ENCODE measurements at places on chromosomes 12 and 14.
A peak's percentile ranks its signal among the peaks of the same experiment; 100 is the strongest.

DNA sequence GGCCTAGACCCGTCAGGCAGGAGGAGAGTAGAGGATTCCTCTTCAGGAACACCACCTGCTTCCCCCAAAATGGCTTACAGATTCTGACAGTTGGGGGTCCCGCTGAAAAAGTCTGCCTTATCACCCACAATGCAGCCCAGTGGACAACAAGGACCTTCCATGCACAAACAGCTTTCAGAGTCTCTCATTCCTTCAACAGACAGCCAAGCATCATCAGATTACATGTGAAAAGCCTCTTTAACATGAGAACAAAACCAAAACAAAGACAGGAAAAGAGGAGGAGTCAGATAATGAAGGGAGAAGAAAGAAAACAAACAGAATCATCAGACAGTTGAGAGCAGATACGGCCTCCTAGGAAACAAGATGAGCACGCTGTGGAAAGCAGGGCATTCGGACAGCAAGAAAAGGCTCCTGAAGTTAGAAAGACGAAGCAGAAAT, 18.3 kb downstream of the KCTD10 start:
- no peak for DNase-seq

DNA sequence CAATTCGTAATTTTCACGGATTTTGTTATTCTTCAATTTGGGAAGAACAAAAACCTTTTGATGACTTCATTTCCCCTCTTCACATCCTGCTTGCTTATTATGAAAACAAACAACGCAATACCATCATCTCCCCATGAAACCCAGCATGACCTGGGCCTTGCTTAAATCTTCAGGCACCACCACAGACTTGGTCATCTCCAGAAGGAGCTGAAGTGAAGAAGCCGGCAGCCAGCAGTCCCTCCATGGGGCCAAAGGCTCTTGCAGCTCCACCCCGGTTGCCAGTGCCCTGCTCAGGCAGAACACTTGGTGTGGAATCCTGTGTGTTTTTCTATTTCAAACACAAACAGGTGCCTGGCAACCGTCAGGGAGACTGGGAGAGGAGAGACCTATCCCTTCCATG, 982.9 kb upstream of the TMEM132C start:
- no peak for DNase-seq

DNA sequence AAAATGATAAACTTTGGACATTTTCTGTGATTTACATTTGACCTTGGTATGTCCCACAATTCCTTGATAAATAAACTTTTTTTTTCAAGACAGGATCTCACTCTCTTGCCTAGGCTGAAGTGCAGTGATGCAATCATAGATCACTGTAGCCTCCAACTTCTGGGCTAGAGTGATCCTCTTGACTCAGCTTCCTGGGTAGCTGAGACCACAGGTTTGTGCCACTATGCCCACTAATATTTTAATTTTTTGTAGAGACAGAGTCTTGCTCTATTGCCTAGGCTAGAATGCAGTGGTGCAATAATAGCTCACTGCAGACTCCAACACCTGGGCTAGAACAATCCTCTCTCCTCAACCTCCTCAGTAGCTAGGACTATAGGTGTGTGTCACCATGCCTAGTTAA, 79.1 kb upstream of the PTGDR start:
- DNase-seq, result no peak

DNA sequence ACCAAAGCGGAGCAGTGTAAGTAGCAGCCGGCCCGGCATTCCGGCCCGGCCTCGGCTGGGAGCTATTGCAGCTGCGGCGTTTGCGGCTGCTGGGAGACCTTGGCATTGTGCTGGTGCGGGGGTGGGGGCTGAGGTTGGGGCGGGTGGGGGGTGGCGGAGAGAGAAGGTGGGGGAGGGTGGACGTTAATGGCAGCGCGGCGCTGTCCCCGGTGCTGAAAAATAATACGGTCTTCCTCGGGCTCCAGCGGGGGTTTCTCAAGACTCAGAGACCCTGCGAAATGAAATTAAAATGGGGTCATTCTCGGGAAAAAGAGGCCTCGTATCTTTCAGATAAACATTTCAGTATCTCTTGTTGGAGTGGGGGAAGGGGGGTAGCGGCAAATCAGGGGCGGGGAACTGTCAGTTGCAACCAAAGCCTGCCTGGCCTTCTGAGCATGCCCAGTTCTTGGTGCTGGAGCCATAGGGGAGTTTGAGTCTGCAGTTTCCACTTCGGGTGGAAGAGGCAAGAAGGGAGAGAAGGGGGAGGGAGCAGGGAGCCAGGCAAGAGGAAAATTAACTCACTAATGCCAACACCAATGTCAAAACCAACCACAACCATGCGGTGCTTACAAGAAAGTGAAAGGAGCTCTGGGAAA, 414 bp downstream of the UNC79 start:
- DNase-seq, result peak; percentile 29

GRCh38 chr12:43208627-43209026, 343.4 kb downstream of the ADAMTS20 start:
- no peak for DNase-seq

DNA sequence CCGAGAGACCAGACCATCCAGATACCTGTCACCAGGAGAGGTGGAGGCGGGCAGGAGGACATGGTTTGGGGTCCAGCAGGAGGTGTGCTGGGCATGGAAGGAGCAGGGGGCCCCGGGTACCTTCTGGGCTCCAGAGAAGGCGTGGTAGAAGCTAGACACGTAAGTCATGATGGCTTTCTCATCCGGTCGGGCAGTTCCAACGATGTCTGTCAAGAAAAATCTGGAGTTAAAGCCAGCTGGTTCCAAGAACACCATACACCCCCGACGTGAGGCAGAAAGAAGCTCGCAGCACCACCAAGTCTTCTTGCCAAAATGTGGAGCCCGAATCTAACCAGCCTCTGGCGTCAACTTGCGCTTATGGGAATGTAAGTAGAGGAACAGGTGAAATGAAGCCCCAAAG, 76.7 kb downstream of the ACTN1 start:
- no peak for DNase-seq

- no peak for DNase-seq
Measured at GRCh38 chr14:78455896-78456435, 285.8 kb downstream of the NRXN3 start.

DNA sequence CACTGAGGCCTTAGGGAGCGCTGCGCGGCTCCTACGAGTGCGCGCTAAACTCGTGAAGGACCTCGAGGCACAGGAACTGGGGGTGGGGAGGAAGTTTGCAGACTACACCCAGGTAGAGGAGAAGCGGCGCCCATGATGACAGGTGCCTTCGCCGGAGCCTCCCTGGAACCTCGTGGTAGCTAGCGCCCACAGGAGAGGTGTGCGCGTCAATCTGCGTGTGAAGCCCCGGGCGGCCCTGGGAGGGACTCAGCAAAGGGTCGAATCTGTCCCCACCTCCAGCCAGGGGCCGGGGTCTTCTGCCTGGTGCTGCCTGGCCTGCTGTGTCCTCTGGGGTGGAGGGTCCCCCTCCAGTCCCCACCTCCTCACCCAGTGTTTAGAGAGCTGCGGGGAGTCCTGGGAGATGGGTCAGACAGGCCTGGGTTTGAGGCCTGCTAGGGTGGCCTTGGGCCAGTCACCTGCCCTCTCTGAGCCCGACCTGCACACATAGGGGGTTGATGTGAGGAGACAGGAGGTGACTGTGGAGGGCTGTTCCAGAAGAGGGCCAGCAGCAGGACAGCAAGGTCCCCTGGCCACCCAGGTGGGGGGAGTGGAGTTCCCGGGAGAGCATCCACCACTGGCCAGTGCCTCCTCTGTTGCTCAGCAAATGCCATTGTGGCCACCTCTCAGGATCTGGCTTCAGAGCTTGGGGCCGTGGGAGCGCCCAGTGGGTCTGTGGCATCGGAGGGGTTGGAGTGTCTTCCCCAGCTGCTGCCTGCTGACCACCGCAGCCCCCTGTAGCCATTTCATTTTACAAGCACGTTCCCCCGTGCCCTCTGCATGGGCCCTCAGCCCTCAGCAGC, 20.2 kb upstream of the KIF26A start:
- DNase-seq, result peak; percentile 4

- no peak for DNase-seq
Measured at GRCh38 chr12:57044889-57045288, 5.0 kb downstream of the MYO1A start.

- no peak for DNase-seq
Measured at GRCh38 chr14:56587701-56588100, 8.1 kb downstream of the TMEM260 start.

- no peak for DNase-seq
Measured at GRCh38 chr12:24997970-24998582, 49.2 kb upstream of the BCAT1 start.

Data from activated CD4-positive, alpha-beta T cell treated with anti-CD3 and anti-CD28 coated beads for 36 hours (primary cell).